ENCODE measurements at places on chromosomes 3 and 15. TPM values are rescaled to one million over a fixed set of nuclear protein-coding genes. Genes with fewer than 3 reads are reported as not detected.
A peak's percentile ranks its signal among the peaks of the same experiment; 100 is the strongest.

DNA sequence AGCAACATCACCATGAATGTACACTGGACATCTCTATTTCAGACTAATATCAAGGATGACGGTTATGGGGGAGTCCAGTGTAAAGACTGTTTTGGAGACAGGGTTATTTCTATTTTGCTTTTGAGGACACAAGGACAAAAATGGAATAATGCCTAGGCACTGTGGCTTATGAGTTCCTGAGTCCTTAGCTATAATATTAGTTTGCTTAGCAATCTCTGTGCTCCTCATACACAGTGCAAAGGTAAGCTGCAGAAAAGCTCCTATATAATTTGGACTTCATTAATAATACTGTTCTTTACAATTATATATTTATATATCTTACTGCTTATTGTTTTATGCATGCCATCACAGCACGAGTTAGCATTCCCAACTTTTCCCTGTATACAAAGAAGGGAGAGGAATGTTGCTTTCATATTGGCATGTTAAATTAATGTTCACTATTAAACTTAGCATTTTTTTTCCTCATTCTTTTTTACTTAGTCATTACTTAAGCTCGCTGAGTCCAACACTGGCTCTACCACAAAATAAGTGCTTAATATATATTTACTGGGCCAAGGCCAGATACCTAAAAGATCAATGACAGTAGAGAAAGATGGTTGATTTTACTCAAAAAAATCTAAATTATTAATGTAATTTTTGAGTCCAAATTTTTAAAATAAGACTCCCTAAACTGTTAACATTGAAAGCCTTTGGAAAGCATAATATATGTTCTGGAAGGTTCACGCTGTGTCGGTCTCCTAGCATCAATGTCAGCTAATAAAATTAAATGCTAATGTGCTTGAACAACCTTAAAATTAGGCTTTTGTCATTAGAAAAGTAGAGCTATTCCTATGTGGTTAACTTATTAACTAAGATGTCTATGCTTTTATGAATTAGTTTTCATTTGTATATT lies 13.8 kb downstream of the THBS1 start:
- no peaks in the 10 kb centered on the region for H3K4me1 ChIP-seq
- no peaks in the 10 kb centered on the region for H3K36me3 ChIP-seq
- DNase-seq = no peak
- H3K27ac ChIP-seq = no peak overlapping the region

GRCh38 chr3:11434017-11434526 lies 161.9 kb downstream of the ATG7 start:
- DNase-seq = peak; percentile 32
- H3K27ac ChIP-seq = peak overlapping the region; percentile 40
- H3K4me1 ChIP-seq = peaks cover 41% of the 10 kb centered on the region
- H3K4me3 ChIP-seq = no peak overlapping the region
- no peaks in the 10 kb centered on the region for H3K36me3 ChIP-seq

DNA sequence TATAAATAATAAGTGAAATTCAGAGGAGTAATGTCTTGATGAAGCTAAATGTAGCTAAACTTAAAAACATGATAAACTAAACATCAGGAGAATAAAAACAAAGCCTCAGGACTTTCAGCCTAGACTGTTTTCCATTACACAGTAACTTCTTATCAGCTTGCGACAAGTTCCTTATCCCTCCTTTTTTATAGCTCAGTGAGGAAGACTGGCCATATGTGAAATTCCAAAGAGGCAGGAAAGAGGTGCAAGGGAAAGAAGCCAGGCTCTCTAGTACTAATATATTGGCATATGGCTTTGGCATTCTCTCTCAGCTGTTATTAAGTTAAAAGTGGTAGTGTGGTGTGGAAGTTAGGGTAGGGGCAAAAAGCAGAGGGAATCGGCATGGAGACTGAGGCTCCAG lies 4.4 kb downstream of the COX17 start:
- peaks cover 62% of the 10 kb centered on the region for H3K4me1 ChIP-seq
- no peak for DNase-seq
- peak overlapping the region; percentile 38 for H3K27ac ChIP-seq
- H3K4me3 ChIP-seq = no peak overlapping the region

- H3K4me1 ChIP-seq = no peaks in the 10 kb centered on the region
- H3K4me3 ChIP-seq = no peak overlapping the region
- DNase-seq = no peak
- no peak overlapping the region for H3K27ac ChIP-seq
- no peaks in the 10 kb centered on the region for H3K27me3 ChIP-seq
Measured at GRCh38 chr3:41178576-41178975, 20.7 kb upstream of the CTNNB1 start.

GRCh38 chr3:174335324-174335723 lies 523.8 kb upstream of the NAALADL2 start:
- no peak overlapping the region for H3K4me3 ChIP-seq
- no peaks in the 10 kb centered on the region for H3K27me3 ChIP-seq
- DNase-seq = no peak
- no peaks in the 10 kb centered on the region for H3K4me1 ChIP-seq
- no peak overlapping the region for H3K27ac ChIP-seq

GRCh38 chr3:64518950-64519349 lies 168.8 kb downstream of the ADAMTS9 start:
- H3K27ac ChIP-seq = no peak overlapping the region
- no peak for DNase-seq
- H3K36me3 ChIP-seq = peaks cover 67% of the 10 kb centered on the region
- no peaks in the 10 kb centered on the region for H3K4me1 ChIP-seq

- DNase-seq = no peak
- no peaks in the 10 kb centered on the region for H3K36me3 ChIP-seq
- no peaks in the 10 kb centered on the region for H3K4me1 ChIP-seq
- H3K27me3 ChIP-seq = no peaks in the 10 kb centered on the region
Measured at GRCh38 chr3:197362081-197362480, 63.7 kb upstream of the DLG1 start.

GRCh38 chr3:189714991-189715961 lies 84.1 kb downstream of the TP63 start:
- H3K36me3 ChIP-seq = no peaks in the 10 kb centered on the region
- no peak overlapping the region for H3K27ac ChIP-seq
- DNase-seq = no peak
- H3K4me1 ChIP-seq = peaks cover 12% of the 10 kb centered on the region
- no peaks in the 10 kb centered on the region for H3K27me3 ChIP-seq

DNA sequence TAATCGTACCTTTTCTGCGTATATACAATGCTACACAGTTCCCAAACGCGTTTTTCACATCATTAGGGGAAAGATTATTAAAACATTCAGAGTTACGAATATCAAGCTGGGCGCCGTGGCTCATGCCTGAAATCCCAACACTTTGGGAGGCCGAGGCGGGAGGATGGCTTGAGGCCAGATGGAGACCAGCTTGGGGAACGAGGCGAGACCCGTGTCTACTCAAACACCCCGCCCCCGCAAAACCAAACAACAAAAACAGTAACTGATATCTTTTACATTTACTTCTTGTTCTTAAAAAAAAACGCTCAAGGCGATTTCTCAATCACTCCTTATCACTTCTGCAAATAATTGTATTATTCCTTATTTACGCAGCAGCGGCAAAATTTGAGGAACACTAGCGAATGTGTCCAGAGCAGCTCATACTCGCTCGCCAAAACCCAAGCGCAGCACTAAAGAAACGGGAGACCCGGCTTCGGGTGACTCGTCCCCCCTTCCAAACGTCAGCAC lies 1.2 kb downstream of the ZBTB11 start:
- peak overlapping the region; percentile 90 for H3K4me3 ChIP-seq
- peak overlapping the region; percentile 99 for H3K27ac ChIP-seq
- DNase-seq = peak; percentile 45
- H3K36me3 ChIP-seq = peaks cover 35% of the 10 kb centered on the region
- H3K27me3 ChIP-seq = no peaks in the 10 kb centered on the region

DNA sequence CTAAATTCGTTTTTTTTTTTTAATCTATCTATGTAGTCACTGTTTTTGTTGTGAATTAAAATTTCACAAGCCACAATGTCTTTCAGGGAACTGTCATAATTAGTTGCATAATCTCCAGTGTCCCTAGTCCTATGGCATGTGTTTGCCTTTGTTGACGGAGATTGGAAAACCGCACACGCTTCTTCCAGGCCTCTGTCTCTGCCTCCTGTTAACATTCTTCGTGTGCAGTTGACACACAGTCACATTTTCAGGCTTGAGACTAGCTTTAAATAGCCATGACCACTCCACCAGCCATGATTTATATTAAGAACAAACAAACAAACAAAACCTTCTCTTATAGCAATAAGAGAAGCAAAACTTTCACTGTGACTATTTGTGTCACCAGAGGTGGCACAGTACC lies 139.8 kb downstream of the DUT start:
- no peaks in the 10 kb centered on the region for H3K27me3 ChIP-seq
- H3K36me3 ChIP-seq = peaks cover 82% of the 10 kb centered on the region
- no peak for DNase-seq
- no peak overlapping the region for H3K27ac ChIP-seq
- H3K4me1 ChIP-seq = peaks cover 9% of the 10 kb centered on the region

- no peaks in the 10 kb centered on the region for H3K36me3 ChIP-seq
- DNase-seq = peak; percentile 45
- no peaks in the 10 kb centered on the region for H3K4me1 ChIP-seq
- H3K27me3 ChIP-seq = no peaks in the 10 kb centered on the region
Measured at GRCh38 chr15:97521381-97522285, 438.9 kb upstream of the ARRDC4 start.

GRCh38 chr3:134445636-134446035 lies 40.1 kb downstream of the ANAPC13 start:
- DNase-seq = peak; percentile 75
- no peaks in the 10 kb centered on the region for H3K36me3 ChIP-seq
- no peaks in the 10 kb centered on the region for H3K27me3 ChIP-seq
- H3K4me1 ChIP-seq = peaks cover 27% of the 10 kb centered on the region
- H3K4me3 ChIP-seq = no peak overlapping the region

GRCh38 chr3:49793486-49794085 lies 6.1 kb downstream of the CDHR4 start:
- no peaks in the 10 kb centered on the region for H3K36me3 ChIP-seq
- no peaks in the 10 kb centered on the region for H3K27me3 ChIP-seq
- H3K4me3 ChIP-seq = no peak overlapping the region

CADPS gene
- 16.1 TPM for total RNA-seq

HGD gene
- 1.2 TPM for total RNA-seq

ATP13A4 gene
- 0.16 TPM for total RNA-seq

PDZRN3 gene
- total RNA-seq = 65.7 TPM

GRM2 gene
- 0.27 TPM for total RNA-seq

NOX5 gene
- total RNA-seq = not detected

SLC51B gene
- not detected for total RNA-seq

GREM1 gene
- total RNA-seq = not detected

RLBP1 gene
- total RNA-seq = not detected
